ENCODE measurements at places on chromosomes 1 and 21.

DNA sequence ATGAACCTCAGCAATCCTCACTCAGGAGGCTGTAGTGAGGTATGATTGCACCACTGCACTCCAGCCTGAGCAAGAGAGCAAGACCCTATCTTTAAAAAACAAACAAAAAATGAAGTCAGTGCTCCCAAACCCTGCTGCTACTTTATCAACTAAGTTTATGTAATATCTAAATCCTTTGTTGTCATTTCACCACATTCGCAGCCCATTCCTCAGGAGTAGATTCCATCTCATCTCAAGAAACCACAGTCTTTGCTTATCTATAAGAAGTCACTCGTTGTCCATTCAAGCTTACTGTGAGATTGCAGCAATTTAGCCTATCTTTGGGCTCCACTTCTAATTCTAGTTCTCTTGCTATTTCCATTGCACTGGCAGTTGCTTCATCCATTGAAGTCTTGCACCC, 44.3 kb upstream of the RGL1 start:
- DNase-seq, result no peak

GRCh38 chr21:29342363-29342957, 43.7 kb downstream of the BACH1 start:
- DNase-seq, result peak; percentile 88

- DNase-seq, result no peak
Measured at GRCh38 chr21:45076245-45076711, 1.9 kb downstream of the ADARB1 start.

DNA sequence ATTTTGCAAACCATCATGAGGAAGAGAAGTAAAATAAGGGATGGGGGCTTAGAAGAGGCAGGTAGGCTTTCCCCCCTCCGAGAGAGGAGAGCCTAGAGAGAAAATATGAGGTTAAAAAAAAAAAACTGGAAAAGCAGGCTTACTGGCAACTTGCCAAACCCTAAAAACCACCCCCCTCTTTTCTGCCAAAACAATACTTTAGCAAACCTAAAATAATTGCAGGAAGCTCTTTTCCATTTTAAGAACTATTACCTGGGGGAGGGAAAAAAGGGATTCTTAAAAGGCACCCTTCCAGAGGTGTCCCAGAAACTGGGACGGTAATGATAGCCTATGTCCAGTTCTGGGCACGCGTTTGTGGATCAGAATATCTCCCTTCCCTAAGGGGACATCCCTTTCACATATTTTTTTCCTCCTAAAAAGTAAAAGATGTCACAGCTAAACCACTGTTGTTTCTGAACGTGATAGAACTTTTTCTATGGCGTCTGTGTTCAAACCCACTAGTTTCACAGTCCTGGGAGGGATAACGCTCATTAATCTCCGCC, 1.1 kb upstream of the NFIA start:
- no peak for DNase-seq

GRCh38 chr1:114075546-114076242, 78.0 kb downstream of the SYT6 start:
- DNase-seq, result no peak

DNA sequence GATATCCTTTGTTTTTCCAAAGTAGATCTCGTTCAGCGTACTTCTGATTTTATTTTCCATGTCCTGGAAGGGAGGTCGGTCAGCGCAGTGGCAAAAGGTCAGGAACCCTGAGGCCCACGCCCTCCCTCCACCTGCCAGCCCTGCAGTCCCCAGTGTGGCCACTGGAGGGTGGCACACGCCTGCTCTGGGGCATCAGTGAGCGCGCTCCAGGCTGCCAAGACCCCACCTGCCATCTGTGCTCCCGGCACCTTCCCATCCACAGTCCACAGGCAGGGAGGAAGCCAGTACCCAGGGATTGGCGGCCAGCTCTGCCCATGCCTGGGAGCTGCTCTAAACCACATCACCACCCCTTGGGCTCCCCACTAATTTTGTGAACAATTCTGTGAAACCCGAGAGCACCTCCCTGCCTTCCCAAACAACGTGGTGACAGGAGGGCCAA, 32.3 kb downstream of the SLC66A1 start:
- DNase-seq, result no peak

DNA sequence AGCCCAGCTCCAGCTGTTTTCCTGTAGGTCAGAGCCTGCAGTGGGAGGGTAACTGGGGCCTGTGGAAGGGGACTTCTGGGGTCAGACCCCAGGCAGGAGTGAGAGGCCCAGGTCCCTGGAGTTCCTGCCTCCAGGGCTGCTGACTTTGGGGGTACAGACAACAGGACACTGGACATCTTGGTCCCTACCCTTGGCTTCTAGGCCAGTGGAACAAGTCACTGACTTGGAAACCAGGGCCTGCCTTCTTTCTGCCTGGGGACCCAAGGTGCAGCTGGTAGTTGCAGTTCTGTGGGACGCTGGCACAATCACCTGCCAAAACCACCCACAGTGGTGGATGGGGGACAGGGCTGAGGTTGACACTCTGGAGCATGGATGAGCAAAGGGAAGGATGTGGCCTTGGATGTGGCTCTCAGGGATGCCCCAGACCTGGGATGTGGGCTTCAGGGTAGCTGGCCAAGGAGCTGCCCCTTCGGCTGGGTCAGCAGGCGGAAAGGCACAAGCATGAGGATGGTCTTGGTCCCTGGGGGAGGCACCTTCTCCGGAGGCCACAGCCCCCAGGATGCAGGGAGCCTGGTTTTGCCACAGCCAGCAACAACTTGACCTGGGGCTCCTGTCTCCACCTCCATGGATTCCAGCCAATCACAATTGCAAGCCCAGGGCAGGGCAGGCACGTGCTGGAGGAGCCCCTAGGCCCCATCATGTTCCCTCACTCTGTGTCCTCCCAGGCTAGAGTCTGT, 5.8 kb downstream of the JMJD4 start:
- DNase-seq, result no peak

Measured in AG09309 (cell line).